ENCODE measurements at places on chromosomes 6 and 20. TPM values are rescaled to one million over a fixed set of nuclear protein-coding genes. Genes with fewer than 3 reads are reported as not detected.

DNA sequence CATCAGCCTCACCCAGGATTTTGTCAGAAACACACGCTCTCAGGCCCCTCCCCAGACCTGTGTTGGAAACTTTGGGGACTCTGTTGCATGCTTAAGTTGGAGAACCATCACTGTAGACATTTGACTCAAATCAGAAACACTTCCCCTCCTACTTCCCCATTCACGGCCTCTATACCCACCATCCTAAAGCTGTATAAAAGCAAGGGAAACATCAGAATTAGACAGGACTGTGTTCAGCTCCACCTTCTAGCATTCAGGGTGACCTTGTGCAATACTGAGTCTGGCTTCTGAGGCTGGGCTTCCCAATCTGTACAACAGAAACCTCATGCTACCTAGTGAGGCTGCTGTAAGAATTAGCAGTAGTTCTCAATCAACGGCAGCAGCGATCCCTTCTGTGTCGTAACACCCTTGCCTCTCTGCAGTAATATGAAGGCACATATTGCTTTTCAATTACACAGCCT is 252.3 kb downstream of the LY86 start:
- no peaks in the 10 kb centered on the region for H3K4me1 ChIP-seq
- H3K27ac ChIP-seq: no peak overlapping the region
- H3K27me3 ChIP-seq: no peaks in the 10 kb centered on the region
- no peaks in the 10 kb centered on the region for H3K36me3 ChIP-seq

DNA sequence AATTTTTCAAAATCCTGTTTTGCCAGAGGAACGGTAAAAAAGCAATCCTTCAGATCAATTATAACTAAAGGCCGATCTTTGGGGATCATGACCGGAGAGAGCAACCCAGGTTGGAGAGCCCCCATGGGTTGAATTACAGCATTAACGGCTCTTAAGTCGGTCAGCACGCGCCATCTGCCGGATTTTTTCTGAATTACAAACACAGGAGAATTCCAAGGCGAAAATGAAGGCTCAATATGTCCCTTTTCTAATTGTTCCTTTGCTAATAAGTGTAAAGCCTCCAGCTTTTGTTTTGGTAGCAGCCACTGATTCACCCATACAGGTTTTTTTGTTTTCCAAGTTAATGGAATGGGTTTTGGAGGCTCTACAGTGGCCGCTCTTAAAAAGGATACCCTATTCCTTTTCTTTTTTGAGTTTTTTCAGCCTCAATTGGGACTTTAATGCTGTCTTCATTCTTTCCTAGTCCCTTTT is 16.9 kb upstream of the PTCRA start:
- peaks cover 13% of the 10 kb centered on the region for H3K4me1 ChIP-seq
- H3K27me3 ChIP-seq: no peaks in the 10 kb centered on the region
- DNase-seq: peak; percentile 70
- peak overlapping the region; percentile 59 for H3K27ac ChIP-seq
- peak overlapping the region; percentile 31 for H3K4me3 ChIP-seq
- no peaks in the 10 kb centered on the region for H3K36me3 ChIP-seq

DPPA5 gene
- not detected for total RNA-seq

DNA sequence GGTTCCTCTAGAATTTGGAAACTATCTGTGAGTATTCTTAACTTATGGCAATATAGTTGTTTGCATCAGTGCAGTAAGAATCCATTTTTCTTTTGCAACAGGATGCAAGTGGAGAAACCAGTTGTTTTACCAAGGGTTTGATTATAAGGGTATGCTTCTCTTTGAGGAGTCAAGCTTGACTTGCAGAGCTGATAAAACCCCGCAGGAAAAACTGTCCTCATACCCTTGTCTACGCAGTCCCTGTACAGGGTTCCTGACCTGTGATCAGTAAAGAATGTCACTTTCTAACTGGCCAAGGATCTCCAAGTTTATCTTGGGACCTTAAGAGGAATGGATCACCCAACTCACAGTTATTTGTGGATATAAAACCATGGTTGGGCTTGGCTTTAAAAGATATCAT is 161.1 kb upstream of the OLIG3 start:
- no peak overlapping the region for H3K4me3 ChIP-seq
- no peak overlapping the region for H3K27ac ChIP-seq
- no peaks in the 10 kb centered on the region for H3K36me3 ChIP-seq
- H3K4me1 ChIP-seq: peaks cover 16% of the 10 kb centered on the region

- H3K36me3 ChIP-seq: no peaks in the 10 kb centered on the region
- H3K27me3 ChIP-seq: no peaks in the 10 kb centered on the region
- no peak overlapping the region for H3K27ac ChIP-seq
- no peak for DNase-seq
- no peaks in the 10 kb centered on the region for H3K4me1 ChIP-seq
Measured at GRCh38 chr20:25103526-25103925, 21.6 kb upstream of the VSX1 start.

MPIG6B gene
- total RNA-seq: 0.47 TPM

DNA sequence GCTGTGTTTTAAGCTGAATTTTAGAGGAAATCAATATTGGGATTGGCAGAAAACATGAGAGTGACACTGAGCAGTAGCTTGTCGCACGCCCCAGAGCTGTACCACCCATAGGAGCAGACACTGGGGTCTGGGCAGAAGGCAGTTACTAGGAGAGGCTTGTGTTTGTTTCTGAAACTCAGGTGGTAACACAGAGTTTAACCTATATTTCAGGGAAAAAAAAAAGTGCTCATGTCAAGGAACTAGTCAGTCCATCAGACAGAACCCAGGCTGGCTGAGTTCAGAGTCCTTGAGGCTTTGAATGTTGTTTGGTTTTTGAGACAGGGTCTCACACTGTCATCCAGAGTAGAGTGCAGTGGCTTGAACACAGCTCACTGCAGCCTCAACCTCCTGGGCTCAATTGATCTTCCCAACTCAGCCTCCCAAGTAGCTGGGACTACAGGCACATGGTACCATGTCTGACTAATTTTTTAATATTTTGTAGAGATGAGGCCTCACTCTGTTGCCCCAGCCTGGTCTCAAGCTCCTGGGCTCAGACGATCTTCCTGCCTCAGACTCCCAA is 6.6 kb downstream of the SLC22A1 start:
- H3K4me1 ChIP-seq: no peaks in the 10 kb centered on the region
- no peak overlapping the region for H3K4me3 ChIP-seq
- H3K27ac ChIP-seq: no peak overlapping the region
- no peak for DNase-seq
- H3K36me3 ChIP-seq: no peaks in the 10 kb centered on the region

GRCh38 chr6:71486461-71486860 is 197.8 kb downstream of the OGFRL1 start:
- H3K4me3 ChIP-seq: no peak overlapping the region
- no peak for DNase-seq
- H3K27me3 ChIP-seq: no peaks in the 10 kb centered on the region
- H3K4me1 ChIP-seq: peaks cover 34% of the 10 kb centered on the region

EYA2 gene
- 56.4 TPM for total RNA-seq

ZNF341 gene
- total RNA-seq: 1.3 TPM

KCNB1 gene
- 0.10 TPM for total RNA-seq

DNA sequence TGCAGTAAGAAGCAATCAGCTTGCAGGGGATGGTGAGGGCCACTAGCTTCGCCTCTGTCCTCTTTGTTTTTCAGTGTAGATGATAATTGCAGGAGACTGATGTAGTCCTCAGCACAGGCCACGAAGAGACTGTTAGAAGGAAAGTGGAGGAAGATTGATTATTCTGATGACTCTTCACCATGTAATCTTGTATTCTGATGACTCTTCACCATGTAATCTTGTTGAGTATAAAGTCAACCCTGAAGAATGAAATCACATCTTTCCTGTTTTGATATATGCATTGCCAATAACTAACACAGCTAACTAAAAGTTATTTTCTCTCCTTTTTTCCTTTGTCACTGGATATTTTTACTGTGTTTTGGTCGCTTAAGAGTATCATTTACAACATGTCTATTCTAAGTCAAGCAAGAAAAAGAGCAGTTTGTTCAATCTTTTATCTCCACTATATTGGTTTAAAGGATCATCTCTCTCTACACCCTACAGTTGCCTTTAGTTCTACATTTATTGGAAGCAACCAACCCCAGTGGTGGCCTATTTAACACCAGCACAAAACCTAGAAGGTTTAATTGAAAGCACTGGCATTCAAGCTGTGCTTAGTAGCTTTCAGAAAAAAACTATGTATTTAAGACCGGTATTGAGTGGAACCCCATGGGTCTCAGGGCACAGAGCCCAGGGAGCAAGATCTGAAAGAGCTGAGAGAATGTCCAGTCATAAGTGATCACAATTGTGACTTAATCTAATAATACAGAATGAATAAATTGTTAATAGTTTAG is 107.2 kb upstream of the BTBD3 start:
- H3K4me3 ChIP-seq: no peak overlapping the region
- no peak overlapping the region for H3K27ac ChIP-seq
- no peak for DNase-seq
- no peaks in the 10 kb centered on the region for H3K36me3 ChIP-seq
- peaks cover 6% of the 10 kb centered on the region for H3K4me1 ChIP-seq

DNA sequence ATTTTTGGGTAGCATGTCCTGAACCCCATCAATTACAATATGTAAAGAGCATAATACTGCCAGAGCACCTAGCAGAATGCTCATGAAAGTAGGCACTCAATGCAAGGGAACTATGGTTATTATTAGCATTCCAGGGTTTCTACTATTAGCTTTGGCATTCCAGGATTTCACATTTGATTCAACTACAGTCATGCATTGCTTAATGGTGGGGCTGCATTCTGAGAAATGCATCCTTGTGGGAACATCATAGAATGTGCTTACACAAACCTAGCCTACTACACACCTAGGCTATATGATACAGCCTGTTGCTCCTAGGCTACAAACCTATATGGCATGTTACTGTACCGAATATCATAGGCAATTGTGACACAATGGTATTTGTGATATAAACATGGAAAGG is 247.8 kb downstream of the CD83 start:
- H3K27ac ChIP-seq: no peak overlapping the region
- H3K27me3 ChIP-seq: no peaks in the 10 kb centered on the region
- H3K4me3 ChIP-seq: no peak overlapping the region
- H3K36me3 ChIP-seq: no peaks in the 10 kb centered on the region
- DNase-seq: no peak

TREM2 gene
- total RNA-seq: 0.61 TPM

DNA sequence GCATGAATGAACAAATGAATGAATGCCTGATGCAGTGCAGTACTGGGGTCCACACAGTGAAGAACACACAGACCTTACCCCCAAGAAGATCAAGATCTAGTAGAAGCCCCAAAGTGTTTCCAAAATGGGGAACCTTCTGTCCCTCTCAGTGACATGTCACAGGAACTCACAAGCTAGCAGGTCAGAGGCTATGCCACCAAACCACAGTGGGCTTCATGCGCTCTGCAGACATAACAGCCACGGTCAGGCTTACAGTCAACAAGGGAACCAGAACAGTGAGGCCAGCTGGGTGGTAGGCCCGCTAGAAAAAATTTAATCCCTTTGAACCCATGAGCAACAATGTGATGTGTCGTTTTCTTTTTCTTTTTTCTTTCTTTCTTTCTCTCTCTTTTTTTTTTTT is 20.2 kb upstream of the ARFGEF2 start:
- no peak overlapping the region for H3K4me3 ChIP-seq
- H3K27me3 ChIP-seq: no peaks in the 10 kb centered on the region
- peaks cover 30% of the 10 kb centered on the region for H3K4me1 ChIP-seq
- no peaks in the 10 kb centered on the region for H3K36me3 ChIP-seq
- DNase-seq: no peak

DNA sequence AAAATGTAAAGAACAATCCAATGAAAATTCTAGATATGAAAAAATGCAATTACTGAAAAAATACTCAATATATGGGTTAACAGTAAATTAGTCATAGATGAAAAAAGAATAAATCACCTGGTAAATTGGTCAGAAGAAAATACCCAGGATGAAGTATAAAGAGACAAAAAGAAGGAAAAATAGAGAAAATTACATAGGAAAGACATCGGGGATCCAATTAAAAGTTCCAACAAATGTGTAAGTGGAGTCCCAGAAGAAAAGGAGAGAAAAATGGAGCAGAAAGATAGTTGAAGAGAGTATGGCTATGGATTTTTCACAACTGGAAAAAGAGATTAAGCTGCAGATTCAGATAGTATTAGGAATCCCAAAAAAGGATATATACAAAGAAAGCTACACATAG is 18.7 kb upstream of the UFL1 start:
- no peaks in the 10 kb centered on the region for H3K4me1 ChIP-seq
- no peak overlapping the region for H3K27ac ChIP-seq
- H3K27me3 ChIP-seq: no peaks in the 10 kb centered on the region
- no peaks in the 10 kb centered on the region for H3K36me3 ChIP-seq

DNA sequence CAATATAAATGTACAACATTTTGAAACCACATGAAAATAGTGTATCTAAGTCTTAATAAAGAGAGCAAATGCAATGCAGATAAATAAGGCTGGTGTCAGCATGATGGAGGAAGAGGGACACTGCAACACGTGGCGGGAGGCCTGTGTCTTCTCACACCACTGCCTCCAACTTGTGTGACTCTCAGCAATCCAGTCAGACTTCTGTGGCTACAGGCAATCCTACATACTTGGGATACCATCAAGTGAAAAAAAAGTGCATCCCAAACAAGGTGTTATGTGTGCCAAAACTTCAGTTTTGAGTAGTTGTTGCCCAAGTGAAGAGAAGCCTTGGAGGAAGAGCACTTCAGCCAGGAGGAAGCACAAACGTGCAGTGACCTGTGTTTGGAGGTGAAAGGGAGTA is 68.6 kb downstream of the PKIB start:
- DNase-seq: no peak
- no peak overlapping the region for H3K4me3 ChIP-seq
- H3K36me3 ChIP-seq: no peaks in the 10 kb centered on the region
- H3K27me3 ChIP-seq: no peaks in the 10 kb centered on the region
- no peak overlapping the region for H3K27ac ChIP-seq

DNA sequence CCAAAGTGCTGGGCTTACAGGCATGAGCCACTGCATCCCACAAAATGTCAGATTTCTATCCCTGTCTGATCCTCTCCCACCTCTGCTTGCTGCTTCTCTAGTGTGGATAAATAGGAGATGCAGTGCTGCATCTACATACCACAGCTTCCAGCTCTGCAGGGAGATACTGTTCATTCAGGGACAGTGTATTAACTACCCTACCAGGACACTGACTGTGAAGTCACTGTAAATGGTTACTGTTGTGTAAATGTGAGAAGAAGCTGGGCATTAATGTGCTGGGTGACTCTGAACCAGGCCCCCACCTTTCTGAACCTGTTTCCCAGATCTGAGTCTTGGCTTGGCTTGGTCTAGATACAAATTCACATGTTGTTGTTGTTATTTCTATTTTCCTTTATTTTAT is 488.6 kb upstream of the SULF2 start:
- no peak overlapping the region for H3K4me3 ChIP-seq
- H3K36me3 ChIP-seq: no peaks in the 10 kb centered on the region
- H3K4me1 ChIP-seq: peaks cover 35% of the 10 kb centered on the region
- no peak for DNase-seq
- H3K27ac ChIP-seq: no peak overlapping the region

SMLR1 gene
- total RNA-seq: not detected

GRCh38 chr6:159616456-159616855 is 76.6 kb downstream of the SOD2 start:
- no peaks in the 10 kb centered on the region for H3K4me1 ChIP-seq
- H3K27me3 ChIP-seq: no peaks in the 10 kb centered on the region
- no peak overlapping the region for H3K27ac ChIP-seq
- DNase-seq: peak; percentile 28
